HCT116 (cell line): ENCODE measurements at places on chromosomes 6 and 20.

- no peaks in the 10 kb centered on the region for H3K36me3 ChIP-seq
- H3K4me1 ChIP-seq = no peaks in the 10 kb centered on the region
- no peak for DNase-seq
- H3K27ac ChIP-seq = no peak overlapping the region
- peaks cover 5% of the 10 kb centered on the region; the same call in 1 of the 2 replicates for H3K27me3 ChIP-seq
- H3K4me3 ChIP-seq = no peak overlapping the region
Measured at GRCh38 chr20:10132387-10132786, 86.2 kb upstream of the SNAP25 start.

DNA sequence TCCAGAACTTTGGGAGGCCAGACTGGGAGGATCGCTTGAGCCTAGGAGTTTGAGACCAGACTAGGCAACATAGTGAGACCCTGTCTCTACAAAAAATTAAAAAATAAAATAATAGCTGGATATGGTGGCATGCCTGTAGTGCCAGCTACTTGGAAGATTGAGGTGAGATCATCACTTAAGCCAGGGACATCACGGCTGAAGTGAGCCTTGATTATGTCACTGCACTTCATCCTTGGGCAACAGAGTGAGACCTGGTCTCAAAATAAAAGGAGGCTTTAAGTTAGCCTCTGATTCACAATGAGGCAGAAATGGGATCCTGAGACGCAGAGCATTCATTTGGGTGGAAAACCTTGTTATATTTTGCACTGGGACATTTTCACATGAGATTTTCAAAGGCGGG, 57.0 kb downstream of the TULP4 start:
- no peak overlapping the region for H3K27ac ChIP-seq
- DNase-seq = no peak

- no peak overlapping the region for H3K4me3 ChIP-seq
- H3K27me3 ChIP-seq = no peaks in the 10 kb centered on the region
- no peak for DNase-seq
- H3K36me3 ChIP-seq = no peaks in the 10 kb centered on the region
- H3K27ac ChIP-seq = no peak overlapping the region
Measured at GRCh38 chr20:61447952-61448351, 195.9 kb downstream of the CDH4 start.

DNA sequence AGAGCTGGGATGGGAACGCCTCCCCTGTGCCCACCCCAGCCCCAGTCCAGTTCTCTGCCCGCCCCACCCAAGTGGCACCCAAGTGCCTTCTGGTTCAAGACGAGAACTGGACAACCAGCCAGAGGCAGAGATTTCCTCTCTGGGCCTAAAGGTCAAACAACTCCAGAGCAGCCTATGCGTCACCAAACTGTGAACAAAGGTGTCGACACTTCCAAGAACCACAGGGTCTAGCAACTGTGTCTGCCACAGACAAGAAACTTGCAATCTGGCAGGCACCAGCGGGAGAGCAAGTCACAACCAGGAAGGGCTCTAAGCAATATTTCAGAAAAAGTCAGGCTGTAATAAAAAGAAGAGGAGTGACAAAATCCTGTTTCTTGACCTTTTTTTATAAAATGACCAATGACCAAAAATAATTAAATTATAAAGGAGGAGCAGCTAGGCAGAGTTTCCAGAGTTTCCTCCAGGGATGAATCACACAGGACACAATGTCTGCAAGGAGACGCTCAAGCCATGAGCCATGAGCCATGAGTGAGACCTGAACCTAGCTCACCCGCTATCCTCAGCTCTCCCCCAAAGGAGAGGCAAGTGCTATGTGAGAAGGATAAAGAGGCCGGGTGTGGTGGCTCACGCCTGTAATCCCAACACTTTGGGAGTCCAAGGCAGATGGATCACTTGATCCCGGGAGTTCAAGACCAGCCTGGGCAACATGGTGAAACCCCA, 11.1 kb downstream of the EDEM2 start:
- no peak overlapping the region for H3K27ac ChIP-seq
- H3K4me1 ChIP-seq = no peaks in the 10 kb centered on the region
- no peak for DNase-seq
- no peak overlapping the region for H3K4me3 ChIP-seq
- no peaks in the 10 kb centered on the region for H3K27me3 ChIP-seq

- 0 out of 2 replicates have a peak, but pooled peaks cover 5% of the 10 kb centered on the region for H3K36me3 ChIP-seq
- no peak overlapping the region for H3K4me3 ChIP-seq
- no peaks in the 10 kb centered on the region for H3K4me1 ChIP-seq
- DNase-seq = no peak
Measured at GRCh38 chr6:57064809-57065208, 18.3 kb downstream of the KIAA1586 start.

DNA sequence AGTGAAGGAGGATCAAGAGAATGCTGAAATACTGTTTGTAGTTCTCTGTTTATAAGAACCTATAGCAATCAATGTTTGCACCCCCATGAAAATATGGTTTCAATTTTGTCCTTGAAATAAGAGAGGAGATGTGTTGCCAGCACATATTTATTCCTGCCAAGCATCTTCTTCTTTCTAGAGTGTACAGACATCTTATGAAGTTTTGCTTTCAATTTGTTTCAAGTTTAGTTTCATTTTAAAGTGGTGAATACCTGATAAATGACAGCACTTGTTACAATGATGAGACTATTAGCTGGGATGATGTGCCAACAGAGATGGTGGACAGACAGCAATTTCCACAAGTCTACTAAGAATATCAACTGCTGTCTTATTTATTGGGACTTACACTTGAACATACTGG, 39.2 kb upstream of the CENPW start:
- H3K4me3 ChIP-seq = no peak overlapping the region
- no peak for DNase-seq
- no peak overlapping the region for H3K27ac ChIP-seq
- no peaks in the 10 kb centered on the region for H3K27me3 ChIP-seq

DNA sequence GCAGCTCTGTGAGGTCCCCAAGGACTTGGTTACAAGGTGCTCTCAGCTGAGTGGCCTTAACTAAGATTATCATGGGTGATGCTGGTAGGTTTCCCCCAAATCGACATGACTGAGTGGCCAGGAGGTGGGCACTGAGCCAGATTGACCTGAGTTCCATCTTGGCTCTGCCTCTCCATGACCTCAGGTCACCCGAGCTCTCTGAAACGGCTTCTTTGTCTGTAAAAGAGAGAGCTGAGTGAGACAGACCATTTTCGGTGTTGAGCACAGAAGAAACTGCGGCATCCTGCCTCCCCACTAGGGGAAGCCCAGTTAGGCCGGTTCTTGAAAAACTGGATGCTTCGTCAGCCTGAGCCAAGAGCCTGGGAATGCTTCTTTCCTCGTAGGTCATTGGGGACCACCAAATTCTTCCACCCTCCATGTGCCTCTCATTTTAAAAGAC, 14.1 kb upstream of the STX16 start:
- no peak for DNase-seq
- H3K4me3 ChIP-seq = no peak overlapping the region
- no peaks in the 10 kb centered on the region for H3K4me1 ChIP-seq

DNA sequence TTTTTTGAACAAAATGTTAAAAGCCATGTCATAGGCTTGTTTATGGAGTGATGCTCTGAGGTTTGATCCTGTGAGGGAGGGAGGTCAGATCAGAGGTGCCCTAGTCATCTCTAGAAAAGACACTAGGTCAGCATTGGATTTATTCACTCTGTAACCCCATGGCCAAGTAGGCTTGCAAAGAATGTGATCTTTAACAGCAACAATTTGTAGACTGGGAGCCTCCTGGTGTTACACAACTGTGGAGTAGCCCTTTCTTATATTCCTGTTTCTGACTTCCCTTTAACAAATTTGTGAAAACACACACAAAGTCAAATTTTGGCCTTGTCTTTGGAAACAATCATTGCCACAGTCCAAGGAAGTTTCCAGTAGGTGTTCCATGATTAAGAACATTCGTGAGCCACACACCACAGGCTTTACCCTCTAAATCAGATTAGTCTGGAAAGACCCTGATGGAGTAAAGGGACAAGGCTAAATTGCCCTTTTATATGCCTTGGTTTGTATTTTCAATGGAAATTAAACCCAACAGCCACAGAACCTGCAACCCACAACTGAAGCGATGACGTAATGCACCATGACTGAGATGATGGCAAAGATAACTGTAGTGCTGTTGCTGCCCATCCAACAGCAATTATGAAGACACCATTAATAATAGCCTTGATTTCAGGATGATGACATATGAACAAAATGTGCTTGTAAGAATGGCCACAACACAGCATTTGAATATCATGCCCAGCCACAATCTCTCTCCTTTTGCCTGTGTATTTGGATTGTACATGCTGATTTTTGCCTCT, 22.1 kb downstream of the SCP2D1 start:
- no peak overlapping the region for H3K27ac ChIP-seq
- no peak for DNase-seq
- no peaks in the 10 kb centered on the region for H3K4me1 ChIP-seq
- H3K4me3 ChIP-seq = no peak overlapping the region
- H3K36me3 ChIP-seq = no peaks in the 10 kb centered on the region

DNA sequence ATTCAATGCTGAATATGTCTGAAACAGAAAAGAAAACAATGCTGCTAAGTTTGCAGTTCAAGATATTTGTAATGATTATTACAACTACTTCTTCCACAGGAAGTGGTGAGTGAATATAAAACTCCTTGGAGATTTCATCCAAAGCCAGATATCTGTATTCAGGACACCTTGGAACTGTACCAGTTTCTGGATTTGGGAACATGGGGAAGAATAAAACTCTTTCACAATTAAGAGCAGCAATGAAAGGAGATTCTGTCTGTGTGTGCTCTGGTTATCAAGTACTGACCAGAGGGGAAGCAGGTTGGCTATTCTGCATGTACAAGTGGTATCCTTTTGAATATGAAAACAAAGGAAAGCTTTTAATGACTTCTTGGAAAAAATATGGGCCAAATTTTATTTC, 21.1 kb downstream of the ELOVL2 start:
- H3K4me3 ChIP-seq = no peak overlapping the region
- no peak overlapping the region for H3K27ac ChIP-seq
- no peak for DNase-seq
- no peaks in the 10 kb centered on the region for H3K4me1 ChIP-seq

DNA sequence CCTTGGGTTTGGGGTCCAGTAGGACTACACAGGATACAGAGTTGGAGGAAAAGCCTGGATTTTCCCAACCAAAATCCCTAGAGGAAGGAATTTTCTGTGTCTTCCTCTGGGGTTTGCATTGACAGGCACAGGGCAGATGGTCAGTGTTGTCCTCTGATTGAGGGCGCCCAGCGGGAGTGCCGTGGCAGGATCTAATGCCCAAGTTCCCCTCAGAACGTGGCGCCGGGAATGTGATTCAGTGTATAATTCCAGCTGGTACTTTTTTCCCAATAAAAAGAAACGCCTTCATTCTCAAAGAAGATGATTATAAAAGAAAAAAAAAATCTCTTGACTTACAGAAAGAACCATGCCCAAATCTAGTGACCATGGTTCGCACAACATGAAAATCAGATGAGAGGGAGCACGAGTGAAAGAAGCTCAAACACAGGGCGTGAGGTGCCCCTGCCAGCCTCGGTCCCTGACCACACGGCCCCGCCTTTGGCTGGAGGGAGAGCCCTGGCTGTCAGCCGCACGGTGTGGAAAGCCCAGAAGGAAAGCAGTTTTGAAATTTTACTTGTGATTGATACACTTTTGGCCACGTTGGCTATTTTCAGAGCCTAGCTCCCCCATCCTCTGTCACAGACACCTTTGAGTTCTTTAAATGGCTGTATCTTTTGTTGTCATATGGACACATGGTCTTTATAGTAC, 31.6 kb downstream of the VEGFA start:
- no peak overlapping the region for H3K27ac ChIP-seq
- no peaks in the 10 kb centered on the region for H3K36me3 ChIP-seq
- no peaks in the 10 kb centered on the region for H3K27me3 ChIP-seq
- H3K4me3 ChIP-seq = no peak overlapping the region
- no peak for DNase-seq

GRCh38 chr6:42177514-42178364, 4.6 kb downstream of the GUCA1A start:
- no peak for DNase-seq
- no peaks in the 10 kb centered on the region for H3K27me3 ChIP-seq
- H3K4me1 ChIP-seq = no peaks in the 10 kb centered on the region
- no peak overlapping the region for H3K27ac ChIP-seq

DNA sequence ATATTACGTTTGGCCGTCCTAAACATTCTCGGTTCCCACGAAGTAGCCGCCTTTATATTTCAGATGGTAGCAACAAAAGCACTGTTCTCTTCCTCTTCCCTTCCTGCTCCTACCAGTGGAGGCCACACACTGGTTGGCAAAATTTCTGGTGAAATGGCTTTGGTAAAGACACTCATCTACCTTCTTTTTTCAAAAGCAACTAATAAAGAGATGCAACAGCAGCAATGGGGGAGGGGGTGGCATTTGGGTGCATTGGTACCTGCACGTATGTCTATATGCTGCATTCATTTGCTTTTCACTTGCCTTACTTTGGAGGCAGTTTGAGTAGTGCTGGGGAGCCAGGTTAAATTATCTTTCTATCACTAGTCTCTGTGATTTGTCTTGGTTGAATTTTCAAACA, 6.0 kb downstream of the POU3F2 start:
- DNase-seq = no peak
- no peak overlapping the region for H3K27ac ChIP-seq
- H3K36me3 ChIP-seq = no peaks in the 10 kb centered on the region
- H3K4me3 ChIP-seq = no peak overlapping the region
- H3K4me1 ChIP-seq = no peaks in the 10 kb centered on the region

GRCh38 chr20:725491-725890, 42.8 kb downstream of the SLC52A3 start:
- H3K36me3 ChIP-seq = no peaks in the 10 kb centered on the region
- no peak overlapping the region for H3K27ac ChIP-seq
- no peaks in the 10 kb centered on the region for H3K27me3 ChIP-seq
- H3K4me1 ChIP-seq = peaks cover 3% of the 10 kb centered on the region; the same call in 1 of the 2 replicates
- no peak overlapping the region for H3K4me3 ChIP-seq

DNA sequence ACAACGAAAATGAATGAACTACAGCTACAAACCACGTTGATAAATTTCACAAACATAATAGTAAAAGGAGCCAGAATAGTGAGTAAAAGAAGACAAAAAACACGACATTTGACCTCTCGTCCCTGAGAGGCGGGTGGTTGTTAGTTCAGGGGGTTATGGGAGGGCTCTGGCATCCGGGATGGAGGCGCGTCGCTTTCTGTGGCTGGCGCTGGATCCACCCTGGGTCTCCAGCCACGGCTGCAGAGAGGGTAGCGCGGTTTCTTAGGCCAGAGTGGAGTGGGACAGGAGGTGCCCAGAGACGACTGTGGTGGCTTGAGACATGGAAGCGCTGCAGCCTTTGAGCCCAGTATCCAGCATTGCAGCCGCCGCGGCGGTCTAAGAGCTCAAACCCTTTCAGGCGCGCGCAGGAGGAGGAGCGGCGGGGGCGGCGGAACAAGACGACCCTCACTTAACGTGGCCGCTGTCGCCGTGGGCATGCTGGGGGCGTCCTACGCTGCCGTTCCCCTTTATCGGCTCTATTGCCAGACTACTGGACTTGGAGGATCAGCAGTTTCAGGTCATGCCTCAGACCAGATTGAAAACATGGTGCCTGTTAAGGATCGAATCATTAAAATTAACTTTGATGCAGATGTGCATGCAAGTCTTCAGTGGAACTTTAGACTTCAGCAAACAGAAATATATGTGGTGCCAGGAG, 3.7 kb upstream of the ZSCAN23 start:
- H3K27ac ChIP-seq = no peak overlapping the region
- H3K4me1 ChIP-seq = no peaks in the 10 kb centered on the region
- no peak for DNase-seq
- H3K27me3 ChIP-seq = no peaks in the 10 kb centered on the region
- H3K4me3 ChIP-seq = no peak overlapping the region

- no peak overlapping the region for H3K4me3 ChIP-seq
- H3K36me3 ChIP-seq = no peaks in the 10 kb centered on the region
- 0 out of 2 replicates have a peak, but pooled peaks cover 8% of the 10 kb centered on the region for H3K27me3 ChIP-seq
- no peak overlapping the region for H3K27ac ChIP-seq
Measured at GRCh38 chr6:126792340-126793085, 326.0 kb upstream of the RSPO3 start.

GRCh38 chr6:159931846-159932245, 37.0 kb upstream of the IGF2R start:
- no peak overlapping the region for H3K4me3 ChIP-seq
- H3K27ac ChIP-seq = no peak overlapping the region
- no peaks in the 10 kb centered on the region for H3K36me3 ChIP-seq
- no peaks in the 10 kb centered on the region for H3K4me1 ChIP-seq
- peaks cover 4% of the 10 kb centered on the region; the same call in 1 of the 2 replicates for H3K27me3 ChIP-seq
